ENCODE measurements at places on chromosomes 12 and 14. TPM values are rescaled to one million over a fixed set of nuclear protein-coding genes. Genes with fewer than 3 reads are reported as not detected.

DNA sequence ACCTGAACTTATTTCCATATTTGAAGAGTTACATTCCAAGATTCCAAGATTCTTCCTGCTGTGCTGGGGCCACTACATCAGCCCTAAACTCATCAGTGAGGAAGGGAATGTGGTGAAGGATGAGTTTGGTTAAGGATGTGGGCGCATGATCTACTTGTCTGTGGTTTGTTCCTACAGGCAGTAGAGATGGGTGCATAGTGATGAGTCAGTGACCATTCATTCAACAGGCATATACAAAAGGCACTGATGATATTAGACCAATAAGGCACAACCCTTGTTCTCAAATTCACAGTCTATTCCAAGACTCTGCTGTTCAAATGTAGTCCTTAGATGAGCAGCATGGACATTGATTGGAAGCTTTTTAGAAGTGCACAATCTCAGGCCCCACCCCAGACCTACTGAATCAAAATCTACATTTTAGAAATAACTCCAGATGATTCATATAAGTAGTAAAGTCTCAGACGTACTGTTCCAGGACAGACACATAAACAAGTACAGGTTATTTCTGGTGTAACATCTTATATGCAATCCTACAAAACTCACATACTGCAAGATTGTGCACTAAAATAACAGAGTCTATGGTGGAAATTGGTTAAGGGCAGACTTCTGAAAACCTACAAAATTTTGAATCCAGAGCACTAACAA lies 47.7 kb upstream of the MAP3K9 start:
- peak; percentile 34 for DNase-seq
- no peak overlapping the region for H3K27ac ChIP-seq
- H3K27me3 ChIP-seq, result no peaks in the 10 kb centered on the region
- no peaks in the 10 kb centered on the region for H3K36me3 ChIP-seq

DNA sequence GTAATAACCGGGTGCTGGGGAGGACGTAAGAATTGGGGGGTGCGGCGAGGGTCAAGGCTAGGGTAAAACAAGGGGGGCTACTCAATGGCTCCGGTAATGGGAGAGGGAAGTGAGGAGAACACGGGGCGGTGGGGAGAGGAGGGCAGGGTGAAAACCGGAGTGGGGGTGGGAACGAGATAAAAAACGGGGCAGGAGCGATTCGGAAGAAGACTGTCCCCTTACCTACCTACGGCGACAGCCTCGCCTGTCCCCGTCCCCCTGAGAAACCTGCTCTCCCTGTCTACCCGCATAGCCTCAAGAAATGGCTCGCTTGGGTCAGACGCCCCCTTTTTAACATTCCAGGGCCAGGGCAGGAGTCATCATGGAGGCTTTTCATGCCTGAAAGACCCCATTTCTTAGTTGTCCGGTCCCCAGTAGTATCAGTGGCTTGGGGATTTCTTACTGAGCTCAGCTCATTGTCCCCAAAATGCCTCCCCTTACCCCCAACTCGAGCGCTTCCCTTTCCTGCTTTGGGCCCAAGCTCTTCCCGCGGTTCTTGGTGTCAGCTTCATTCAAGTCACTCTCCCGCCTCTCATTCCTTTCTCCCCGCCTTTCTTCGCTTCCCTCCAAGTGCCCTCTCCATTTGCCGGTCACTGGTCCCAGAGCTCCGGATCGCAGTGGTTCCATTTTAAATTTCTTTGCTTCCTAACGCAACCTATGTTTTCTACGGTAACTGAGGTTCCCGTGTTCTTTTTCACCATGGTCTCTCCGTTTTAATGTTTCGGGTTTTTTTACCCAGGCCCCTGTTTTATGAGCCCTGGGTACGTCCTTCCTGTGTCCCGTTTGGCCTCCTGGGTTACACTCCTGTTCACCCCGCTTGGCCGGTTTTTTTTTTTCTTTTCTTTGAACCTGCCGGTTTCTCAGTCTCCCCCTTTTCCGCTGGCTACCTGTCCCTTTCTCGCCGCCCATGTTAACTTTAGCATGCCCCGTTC lies 1.2 kb upstream of the WSB2 start:
- H3K27ac ChIP-seq, result peak overlapping the region; percentile 91
- H3K4me3 ChIP-seq, result peak overlapping the region; percentile 90
- H3K4me1 ChIP-seq, result peaks cover 45% of the 10 kb centered on the region
- H3K27me3 ChIP-seq, result peaks cover 8% of the 10 kb centered on the region

DNA sequence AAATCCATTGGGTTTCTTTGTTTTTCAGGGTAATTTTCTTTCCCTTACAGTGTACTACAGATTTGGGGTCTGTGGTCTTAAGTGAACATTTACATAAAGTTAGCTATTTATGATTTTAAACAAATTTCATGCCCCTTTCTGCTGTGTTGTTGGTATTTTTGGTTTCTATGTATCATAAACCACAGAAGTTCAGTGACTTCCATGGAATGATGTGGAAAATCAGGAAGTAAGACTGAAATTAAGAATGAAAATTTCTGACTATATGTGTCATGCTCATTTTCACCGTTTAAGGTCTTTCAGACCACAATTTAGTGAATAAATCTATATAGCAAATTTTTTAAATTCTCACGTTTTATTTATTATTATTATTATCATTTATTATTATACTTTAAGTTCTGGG lies 31.7 kb downstream of the ETV6 start:
- H3K4me1 ChIP-seq, result peaks cover 36% of the 10 kb centered on the region
- no peak for DNase-seq
- H3K4me3 ChIP-seq, result no peak overlapping the region

GRCh38 chr14:88043529-88044443 lies 38.9 kb downstream of the GPR65 start:
- DNase-seq, result no peak
- no peak overlapping the region for H3K4me3 ChIP-seq
- no peaks in the 10 kb centered on the region for H3K36me3 ChIP-seq
- H3K27ac ChIP-seq, result no peak overlapping the region
- peaks cover 14% of the 10 kb centered on the region for H3K4me1 ChIP-seq

- H3K27ac ChIP-seq, result no peak overlapping the region
- no peaks in the 10 kb centered on the region for H3K27me3 ChIP-seq
These were observed 27.9 kb downstream of the CCDC92 start for GRCh38 chr12:123944696-123945095.

GRCh38 chr12:31226639-31227038 lies 99.3 kb downstream of the SINHCAF start:
- no peak overlapping the region for H3K27ac ChIP-seq
- H3K36me3 ChIP-seq, result no peaks in the 10 kb centered on the region
- no peak for DNase-seq
- H3K4me3 ChIP-seq, result no peak overlapping the region

DNA sequence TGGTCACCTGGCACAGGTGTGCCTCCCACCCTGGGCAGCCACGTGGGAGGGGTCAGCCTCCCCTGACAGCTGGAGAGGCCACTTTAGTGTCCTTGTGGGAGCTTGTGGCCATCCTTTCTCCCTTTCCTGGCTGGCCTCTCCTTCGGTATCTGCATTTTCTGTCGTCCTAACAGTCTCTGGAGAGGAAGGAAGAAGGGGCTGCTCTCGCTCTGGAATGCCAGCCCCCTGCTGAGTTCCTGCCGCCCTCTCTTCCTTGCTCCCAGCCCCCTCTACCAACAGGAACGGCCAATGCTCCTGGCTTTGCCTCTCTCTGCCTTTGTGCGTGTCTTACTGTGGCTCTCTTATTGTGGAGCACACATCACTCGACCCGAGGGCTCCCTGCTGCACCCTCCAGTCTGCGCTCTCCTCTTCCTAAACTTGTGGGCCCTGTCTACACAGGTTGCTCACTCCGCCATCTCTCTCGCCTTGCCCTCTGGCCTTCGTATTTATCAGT lies 70.8 kb downstream of the FBXL14 start:
- no peaks in the 10 kb centered on the region for H3K36me3 ChIP-seq
- no peak overlapping the region for H3K4me3 ChIP-seq
- no peaks in the 10 kb centered on the region for H3K4me1 ChIP-seq

AMDHD1 gene
- 0.69 TPM for total RNA-seq

TPPP2 gene
- total RNA-seq, result not detected

TAS2R42 gene
- total RNA-seq, result not detected

PRB2 gene
- not detected for total RNA-seq

BDKRB2 gene
- 0.10 TPM for total RNA-seq

TAS2R19 gene
- total RNA-seq, result 0.77 TPM

TAS2R46 gene
- total RNA-seq, result 0.31 TPM

CCDC196 gene
- total RNA-seq, result not detected
